ENCODE measurements at places on chromosomes 7 and 10.

DNA sequence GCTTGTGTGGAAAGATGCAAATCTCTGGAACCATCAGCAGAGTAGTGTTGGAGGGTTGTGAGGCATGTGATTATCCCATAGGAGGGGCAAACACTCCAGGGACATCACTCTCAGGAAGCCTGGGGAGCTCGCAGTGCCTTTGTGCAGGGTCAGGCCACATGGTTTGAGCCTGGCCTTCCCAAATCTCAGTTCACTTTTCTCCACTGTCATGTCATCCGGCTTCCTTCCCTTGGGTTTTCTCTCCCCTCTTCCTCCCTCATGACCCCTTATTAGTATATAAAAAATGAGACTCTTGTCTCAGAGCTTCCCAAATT lies 20.4 kb downstream of the TSPAN14 start:
- no peak for DNase-seq

- DNase-seq: no peak
These were observed 214.8 kb upstream of the ADO start for GRCh38 chr10:62589689-62590088.

DNA sequence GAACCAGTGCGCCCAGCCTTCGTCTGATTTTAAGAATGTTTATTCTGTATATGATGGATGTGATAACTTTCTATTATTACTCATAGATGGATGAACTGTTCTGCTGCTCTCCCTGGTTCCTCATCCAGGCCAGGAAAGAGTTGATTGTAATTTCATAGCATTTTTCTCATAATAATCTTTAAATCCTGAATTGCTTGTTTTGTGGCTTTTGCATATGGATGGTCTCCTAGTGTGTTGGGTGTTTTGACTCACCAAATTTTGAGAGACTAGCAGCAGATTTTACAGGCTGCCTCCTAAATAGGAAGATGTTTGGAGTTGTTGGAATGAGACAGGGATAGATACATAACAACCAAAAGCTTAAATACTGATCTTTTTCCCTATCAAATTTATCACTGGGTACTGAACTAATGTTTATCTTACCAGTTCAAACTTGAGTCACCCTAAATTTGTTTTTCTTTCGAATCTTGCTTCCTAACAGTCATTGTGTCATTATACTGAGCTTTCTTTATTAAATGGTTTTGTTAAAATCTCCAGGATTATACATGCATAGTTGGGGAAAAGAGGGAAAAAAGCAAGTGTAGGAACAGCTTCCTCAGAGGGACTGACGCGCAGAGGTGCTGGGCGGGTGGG lies 106.0 kb upstream of the GATA3 start:
- DNase-seq: no peak

DNA sequence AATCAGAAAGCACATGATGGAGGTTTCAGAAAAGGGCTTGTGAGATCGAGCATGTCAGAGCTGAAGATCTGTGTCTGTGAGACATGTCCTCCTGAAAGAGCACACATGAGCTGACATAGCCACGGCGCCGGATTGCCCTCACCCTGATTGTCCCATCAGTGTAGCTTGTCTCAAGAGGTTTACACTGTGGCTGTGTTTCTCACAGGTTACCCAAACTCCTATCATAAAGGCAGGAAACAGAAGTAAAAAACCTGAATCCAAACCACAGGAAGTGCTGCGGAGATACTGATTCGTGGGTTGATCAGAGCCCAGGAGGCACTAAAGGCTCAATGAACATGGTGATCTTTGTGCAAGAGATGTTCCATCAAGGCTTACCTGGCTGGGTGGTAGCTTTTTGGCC lies 3.9 kb upstream of the ATP6V0E2 start:
- no peak for DNase-seq

DNA sequence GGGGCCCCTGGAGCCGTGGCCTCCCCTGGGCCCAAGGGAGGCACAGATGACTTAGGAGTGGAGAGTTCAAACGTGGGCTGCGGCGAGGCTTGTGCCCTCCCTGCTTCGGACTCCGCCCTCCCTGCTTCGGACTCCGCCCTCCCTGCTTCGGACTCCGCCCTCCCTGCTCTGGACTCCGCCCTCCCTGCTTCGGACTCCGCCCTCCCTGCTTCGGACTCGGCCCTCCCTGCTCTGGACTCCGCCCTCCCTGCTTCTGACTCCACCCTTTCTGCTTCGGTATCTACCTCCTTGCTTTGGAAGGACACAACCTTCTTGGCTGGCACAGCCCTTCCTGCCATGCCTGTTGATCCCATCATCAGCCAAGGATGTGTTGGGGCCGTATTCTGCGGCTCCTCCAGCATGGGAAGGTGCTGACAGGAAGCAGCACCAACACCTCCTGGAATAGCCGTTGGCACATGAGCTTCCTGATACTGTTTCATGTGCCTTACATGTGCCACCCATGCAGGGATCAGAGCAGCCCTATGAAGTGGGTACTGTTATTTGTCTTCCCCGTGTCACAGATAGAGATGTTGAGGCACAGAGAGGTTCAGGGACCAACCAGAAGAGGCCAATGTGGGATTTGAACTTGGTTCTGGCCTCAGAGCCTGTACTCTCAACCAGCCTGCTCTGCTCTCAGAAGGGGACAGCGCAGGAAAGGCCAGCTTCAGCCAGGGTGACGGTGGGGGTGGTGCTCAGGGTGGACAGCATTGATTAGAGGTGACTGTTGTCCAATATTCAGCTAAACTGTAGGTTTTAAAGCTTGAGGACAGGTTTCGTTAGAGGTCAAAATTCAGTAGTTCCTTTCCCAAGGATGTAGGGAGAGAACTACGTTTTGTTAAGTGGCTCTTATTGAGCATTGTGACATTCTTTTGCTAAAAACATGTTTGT lies 114.5 kb downstream of the NKX6-2 start:
- no peak for DNase-seq

- DNase-seq: peak; percentile 42
These were observed 11.7 kb downstream of the CPA5 start for GRCh38 chr7:130356121-130356875.

DNA sequence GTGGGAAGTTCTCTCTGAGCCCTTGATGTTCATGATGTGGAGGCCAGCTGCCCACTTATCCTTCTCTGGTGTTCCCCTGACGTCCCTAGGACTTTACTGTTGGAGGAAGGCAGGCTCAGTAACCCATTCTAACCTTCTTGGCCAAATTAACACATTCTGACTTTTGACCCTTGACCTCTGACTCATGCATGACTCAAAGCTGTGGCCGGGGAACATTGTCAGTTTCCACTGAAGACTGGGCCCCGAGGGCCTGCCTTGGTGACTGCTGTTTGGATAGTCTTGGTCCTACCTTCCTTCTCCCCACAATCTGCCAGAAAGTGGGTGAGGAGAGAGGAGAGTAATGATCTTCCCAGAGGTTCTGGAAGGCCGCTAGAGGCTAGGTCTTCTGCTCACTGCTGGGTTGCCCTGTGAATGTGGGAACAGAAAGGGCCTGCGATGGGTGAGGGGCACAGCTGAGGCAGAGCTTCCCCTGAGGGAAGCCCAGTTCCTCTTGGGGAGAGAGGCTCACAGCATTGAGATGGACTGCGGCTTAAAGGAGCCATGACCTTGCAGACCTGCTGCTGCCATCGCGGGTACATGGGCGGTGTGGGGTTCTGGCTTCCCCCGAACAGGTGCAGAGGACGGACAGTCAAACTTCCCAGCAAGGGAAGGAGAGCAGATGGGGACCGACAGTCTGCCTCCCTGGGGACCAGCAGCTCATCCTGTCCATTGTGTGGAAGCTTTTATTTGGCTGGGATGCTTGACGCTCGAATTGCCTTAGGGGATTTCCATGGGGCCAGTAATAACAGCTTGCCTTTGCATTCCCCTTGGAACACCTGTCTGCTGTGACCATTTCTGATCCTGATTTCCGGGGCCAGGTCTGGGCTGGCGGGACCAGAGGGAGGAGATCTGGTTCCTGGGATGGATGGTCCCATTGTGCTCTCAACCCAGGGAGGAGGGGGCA lies 43.8 kb downstream of the ADAMTS14 start:
- no peak for DNase-seq

DNA sequence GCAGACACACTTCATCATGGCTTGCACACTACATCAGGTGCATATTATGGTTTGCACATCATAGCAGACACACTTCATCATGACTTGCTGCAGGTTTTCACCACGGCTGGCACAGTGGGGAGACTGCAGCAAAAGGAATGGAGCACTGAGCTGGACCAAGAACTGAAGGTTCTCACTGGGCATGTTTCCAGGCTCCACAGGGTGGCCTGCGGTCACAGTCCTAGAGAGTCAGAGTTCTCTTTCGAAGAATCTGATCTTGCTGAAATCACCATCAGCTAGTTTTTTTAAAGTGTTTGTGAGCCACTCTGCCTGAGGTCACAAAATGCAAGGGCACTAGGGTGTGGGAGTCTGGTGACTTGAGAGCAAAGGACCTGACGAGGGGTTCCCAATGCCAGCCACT lies 140.4 kb upstream of the NPY start:
- DNase-seq: no peak

- no peak for DNase-seq
These were observed 88.8 kb upstream of the MDFIC start for GRCh38 chr7:114832906-114833595.

- DNase-seq: no peak
These were observed 5.7 kb downstream of the ANK3 start for GRCh38 chr10:60384011-60384410.

DNA sequence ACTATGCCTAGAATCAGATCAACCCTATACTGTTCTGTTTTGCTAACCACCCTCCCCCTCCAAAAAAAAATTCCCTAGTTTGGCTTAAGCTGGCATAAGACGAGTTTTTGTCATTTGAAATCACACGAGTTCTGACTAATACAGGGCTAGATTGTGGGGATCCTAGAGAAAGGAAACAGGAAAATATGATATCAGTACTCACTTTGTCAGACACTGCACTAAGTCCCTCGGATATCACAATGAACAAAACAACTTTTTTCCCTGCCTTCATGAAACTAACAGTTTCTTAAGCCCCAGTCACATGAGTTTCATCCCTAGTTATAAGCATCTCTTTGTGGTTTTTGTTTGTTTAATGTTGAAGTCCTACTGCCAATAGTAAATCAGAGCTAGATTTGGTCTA lies 118.5 kb downstream of the ITGB8 start:
- no peak for DNase-seq

- DNase-seq: no peak
These were observed 277.4 kb downstream of the AGMO start for GRCh38 chr7:15284396-15284795.

DNA sequence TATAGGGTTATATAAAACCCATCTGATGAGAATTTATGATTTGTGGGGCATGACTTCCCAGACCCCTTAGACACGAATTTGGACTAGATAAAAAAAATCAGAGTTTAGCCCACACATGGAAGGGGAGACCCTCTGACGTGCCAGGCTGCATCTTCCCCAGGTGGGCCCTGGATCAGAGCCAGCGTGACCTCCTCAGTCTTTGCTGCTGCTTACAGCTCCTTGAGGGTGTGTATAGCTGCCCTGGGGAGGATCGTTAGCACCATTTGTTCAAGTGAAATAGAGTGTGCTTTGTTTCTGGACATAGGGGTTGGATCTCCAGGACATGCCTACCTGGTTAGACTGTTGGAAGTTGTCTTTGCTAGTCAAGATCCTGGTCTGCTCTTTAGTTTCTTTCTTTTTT lies 54.2 kb downstream of the DOCK1 start:
- DNase-seq: no peak

DNA sequence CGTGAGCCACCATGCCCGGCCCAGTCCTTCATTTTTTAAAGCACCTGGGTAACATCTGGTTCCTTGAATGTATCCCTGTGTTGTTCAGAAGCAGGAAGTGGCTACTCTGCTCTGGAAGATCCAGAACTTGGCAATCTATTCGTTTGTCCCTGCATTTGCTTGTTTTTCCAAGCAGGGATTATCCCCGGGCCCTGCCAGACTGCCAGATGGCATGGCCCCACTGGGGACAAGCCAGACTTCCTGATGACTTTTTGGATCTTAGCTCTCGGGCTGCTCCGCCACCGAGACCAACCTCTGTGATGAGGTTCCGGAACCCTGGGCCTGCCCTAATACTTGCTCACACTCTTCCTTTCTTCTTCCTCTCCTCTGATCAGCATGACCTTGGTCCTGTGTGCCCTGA lies 496.7 kb downstream of the TYW1 start:
- DNase-seq: no peak

DNA sequence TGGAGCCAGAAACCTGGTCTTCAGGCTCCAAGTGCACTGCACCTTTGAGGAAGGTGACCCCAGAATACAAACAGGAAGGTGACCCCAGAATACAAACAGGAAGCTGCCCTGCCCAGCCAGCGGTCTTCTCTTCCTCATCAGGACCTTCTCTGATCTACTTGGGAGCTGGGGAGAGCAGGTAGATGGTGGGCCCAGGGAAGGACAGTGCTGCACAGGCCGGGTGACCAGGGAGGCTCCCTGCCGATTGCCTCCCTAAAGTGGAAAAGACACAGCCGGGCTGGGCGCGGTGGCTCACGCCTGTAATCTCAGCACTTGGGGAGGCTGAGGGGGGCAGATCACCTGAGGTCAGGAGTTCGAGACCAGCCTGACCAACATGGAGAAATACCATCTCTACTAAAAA lies 151.8 kb upstream of the CHST15 start:
- no peak for DNase-seq

GRCh38 chr10:103585011-103585405 lies 91.5 kb downstream of the NEURL1 start:
- DNase-seq: no peak

GRCh38 chr7:78024591-78024990 lies 226.0 kb downstream of the PHTF2 start:
- DNase-seq: no peak

GRCh38 chr10:84193846-84194423 lies 402 bp upstream of the CDHR1 start:
- no peak for DNase-seq

GRCh38 chr10:116118847-116119246 lies 154.2 kb downstream of the GFRA1 start:
- DNase-seq: no peak

DNA sequence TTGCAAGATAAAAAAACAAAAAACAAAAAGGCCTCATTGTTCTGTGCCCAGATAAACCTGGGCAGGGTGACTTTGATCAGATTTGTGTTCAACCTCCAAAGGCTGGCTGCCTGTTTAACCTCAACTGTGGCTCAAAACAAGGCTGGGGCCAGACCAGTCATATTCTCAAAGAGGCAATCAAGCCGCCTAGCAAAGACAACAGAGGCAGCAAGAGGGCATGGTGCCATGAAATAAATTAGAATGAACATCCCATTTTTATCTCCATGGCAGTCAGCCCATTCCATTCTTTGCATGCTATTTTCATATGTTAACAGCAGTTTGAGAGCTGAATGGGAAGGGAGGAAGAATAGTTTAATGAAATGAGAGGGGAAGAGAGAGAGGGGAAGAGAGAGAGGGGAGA lies 1150.3 kb downstream of the TYW1 start:
- peak; percentile 78 for DNase-seq

GRCh38 chr7:83040484-83040883 lies 122.2 kb downstream of the PCLO start:
- DNase-seq: no peak

DNA sequence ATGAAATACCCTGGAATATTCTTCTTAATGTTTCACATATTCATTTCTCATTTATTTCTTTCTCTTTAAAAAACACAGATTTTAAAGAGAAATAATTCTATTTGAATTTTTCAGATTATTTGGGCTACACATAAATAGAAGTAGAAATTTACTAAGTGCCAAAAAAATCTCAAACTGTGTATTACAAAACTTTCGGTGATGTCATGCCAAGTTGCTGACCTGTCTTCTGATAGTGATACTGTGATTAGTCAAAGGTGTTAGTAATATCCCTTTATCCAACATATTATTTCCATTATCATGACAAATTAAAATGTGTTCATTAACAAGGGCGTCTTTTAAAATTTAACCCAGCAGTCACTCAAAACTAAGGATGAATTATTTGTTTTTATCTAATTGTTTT lies 60.1 kb downstream of the COL28A1 start:
- no peak for DNase-seq
